ENCODE measurements at places on chromosomes 11 and 22. TPM values are rescaled to one million over a fixed set of nuclear protein-coding genes. Genes with fewer than 3 reads are reported as not detected.

DNA sequence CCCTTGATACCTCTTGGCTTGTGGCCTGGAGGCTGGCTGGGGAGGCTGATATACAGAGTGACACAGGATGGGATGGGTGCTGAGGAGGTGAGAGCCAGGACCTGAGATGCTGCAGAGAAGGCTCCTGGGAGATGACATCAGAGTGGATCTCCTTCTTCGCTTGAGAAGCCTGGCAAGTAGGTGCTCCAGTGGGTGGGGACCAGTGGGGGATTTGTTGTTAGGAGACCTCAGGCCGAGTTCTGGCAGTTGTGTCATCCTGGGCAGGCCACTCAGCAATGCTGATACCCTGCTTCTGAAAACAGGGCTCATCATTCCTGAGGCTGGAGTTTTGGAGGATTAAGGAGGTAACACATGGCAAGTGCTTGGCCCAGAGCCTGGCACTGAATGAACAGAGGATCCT is 1.9 kb upstream of the NDUFV1 start:
- no peak for DNase-seq

GRCh38 chr11:29161191-29161590 is 855.6 kb downstream of the KCNA4 start:
- DNase-seq, result no peak

DNA sequence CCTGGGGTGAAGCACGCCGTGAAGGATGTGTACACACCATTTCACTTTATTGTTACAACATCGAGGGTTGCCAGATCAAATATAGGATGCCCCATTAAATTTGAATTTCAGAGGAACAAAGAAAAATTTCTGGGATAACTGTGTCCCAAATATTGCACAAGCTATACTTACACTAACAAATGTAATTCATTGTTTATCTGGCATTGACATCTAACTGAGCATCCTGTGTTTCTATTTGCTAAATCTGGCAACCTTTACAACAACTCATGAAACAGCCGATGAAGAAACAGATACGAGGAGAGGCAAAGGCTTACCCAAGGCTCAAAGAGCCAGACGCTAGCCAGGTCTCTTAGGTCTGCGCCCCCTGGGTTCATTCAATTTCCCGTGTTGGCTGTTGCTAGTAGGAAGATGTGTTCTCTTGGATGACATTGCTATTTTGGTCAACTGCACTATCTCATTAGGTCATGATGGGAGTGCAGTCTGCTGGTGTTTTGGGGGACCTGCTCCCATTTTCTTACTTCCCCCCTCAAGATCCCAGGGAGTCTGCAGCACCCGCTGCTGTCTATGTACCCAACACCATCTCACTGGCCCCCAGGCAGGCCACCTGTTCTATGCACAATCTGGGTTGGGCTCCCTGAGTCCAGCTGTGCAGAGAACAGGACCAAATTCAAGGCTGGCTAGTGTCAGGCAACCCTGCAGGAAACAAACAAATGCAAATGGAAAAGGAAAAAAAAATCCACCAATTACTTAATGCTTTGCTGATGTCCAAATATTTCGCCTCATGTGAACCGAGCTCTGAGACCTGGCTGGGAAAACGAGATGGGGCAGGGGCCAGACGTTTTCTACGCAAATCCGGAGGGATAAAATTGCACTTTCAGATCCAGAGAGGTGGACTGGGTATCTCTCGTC is 560.9 kb downstream of the MIAT start:
- no peak for DNase-seq

IGSF9B gene
- total RNA-seq, result 30.3 TPM

TREH gene
- total RNA-seq, result 23.0 TPM
